Smooth muscle cell of the pulmonary artery (primary cell): ENCODE measurements at places on chromosomes 7 and 10. TPM values are rescaled to one million over a fixed set of nuclear protein-coding genes. Genes with fewer than 3 reads are reported as not detected.

The DTX2 gene
- 7.6 and 9.8 TPM in 2 replicates for total RNA-seq

The PDE6C gene
- not detected in 2 replicates for total RNA-seq

The HKDC1 gene
- 0.78 and 6.8 TPM in 2 replicates for total RNA-seq

The GRB10 gene
- total RNA-seq: 57.1 and 63.6 TPM in 2 replicates

The HOXA5 gene
- total RNA-seq: 1.2 and 5.1 TPM in 2 replicates

The NRAP gene
- under 0.01 TPM in 1 of 2 replicates, not detected in the other for total RNA-seq
